Activated naive CD4-positive, alpha-beta T cell treated with anti-CD3 and anti-CD28 coated beads for 36 hours (primary cell): ENCODE measurements at places on chromosomes 12 and 14.
A peak's percentile ranks its signal among the peaks of the same experiment; 100 is the strongest.

DNA sequence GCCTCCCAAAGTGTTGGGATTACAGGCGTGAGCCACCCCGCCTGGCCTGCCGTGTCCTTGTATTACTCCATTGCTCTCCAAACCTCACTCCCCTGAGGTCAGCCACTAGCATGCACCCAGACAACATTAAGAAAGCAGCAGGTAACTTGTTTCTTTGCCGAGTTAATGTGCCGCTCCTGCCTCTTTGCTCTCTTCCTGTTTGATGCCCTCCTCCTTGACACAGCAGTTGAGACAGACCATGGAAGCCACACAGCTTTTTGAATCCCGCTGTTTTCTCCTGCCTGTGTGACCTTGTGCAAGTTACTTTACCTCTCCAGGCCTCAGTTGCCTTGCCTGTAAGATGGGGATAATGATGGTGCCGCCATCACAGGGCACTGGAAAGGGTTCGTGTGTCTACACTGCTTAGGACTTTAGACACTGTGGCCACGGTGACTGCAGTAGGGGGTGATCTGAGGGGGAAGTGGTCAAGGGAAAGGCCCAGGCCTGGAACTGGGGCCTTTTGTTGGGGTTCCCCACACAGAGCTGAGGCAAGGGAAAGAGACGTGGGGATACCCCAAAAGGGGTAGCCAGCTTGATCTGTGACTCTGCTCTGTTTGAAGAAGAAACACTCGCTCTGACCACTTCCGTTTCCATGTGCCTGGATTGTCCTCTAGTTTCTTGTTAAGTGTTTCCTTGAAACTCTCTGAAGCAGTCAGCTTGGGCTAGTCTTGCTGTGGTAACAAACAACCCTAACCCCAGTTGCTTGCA lies 69.3 kb downstream of the RIN3 start:
- peak; percentile 58 for DNase-seq

- DNase-seq, result no peak
These were observed 123.5 kb upstream of the KITLG start for GRCh38 chr12:88703790-88704189.

DNA sequence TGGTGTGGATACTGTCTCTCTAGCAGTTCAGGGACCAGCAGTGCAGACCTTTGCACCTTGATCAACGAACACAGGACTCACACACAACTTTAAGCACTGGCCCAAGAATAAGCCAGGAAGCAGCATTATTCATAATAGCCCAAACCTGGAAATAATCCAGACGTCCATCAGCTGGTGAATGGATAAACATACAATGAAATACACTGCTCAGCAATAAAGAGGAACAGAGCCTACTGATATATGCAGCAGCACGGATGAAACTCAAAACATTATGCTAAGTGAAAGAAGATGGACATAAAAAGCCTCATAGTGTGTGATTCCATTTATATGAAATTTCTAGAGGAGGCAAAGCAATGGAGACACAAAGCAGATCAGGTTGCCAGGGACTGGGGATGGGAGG lies 303.9 kb upstream of the FKBP4 start:
- no peak for DNase-seq

DNA sequence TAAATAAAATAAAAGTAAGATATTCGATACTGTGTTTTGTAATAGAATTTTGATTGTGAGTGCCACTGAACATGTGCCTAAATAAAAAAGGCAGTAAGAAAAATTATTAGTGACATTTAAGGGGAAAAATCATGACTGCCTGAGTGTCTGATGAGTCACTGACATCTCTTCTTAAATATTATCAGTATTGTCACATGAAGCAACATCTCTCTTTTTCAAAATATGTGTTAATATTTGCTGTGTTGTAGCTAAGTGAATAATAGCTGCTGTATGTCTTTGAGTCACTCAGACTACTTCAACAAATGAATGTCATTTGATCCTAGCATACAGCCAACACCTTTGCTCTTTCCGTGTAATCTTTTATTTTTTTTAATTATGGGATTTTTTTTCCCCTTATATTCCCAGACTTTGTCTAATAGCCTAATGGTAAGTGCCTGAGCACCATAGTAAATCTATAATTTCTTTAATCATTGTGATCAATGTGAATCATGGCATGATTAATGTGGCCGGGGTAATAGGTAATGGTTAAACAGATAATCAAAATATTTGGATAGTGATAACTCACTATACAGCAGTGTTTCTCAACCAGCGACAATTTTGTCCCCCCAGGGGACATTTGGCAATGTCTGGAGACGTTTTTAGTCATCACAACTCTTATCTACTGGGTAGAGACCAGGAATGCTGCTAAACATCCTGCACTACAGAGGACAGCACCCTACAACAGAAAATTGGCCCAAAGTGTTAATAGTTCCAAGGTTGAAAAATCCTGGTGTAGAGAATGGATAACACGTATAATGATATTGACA lies 11.7 kb upstream of the OTX2 start:
- DNase-seq, result no peak

GRCh38 chr12:116919247-116919661 lies 8.5 kb downstream of the FBXW8 start:
- DNase-seq, result no peak

- DNase-seq, result no peak
These were observed 38.7 kb downstream of the FAR2 start for GRCh38 chr12:29187756-29188155.

GRCh38 chr12:120183211-120183631 lies 11.3 kb downstream of the GCN1 start:
- no peak for DNase-seq

- no peak for DNase-seq
These were observed 12.5 kb downstream of the TAMALIN start for GRCh38 chr12:52019113-52019770.

DNA sequence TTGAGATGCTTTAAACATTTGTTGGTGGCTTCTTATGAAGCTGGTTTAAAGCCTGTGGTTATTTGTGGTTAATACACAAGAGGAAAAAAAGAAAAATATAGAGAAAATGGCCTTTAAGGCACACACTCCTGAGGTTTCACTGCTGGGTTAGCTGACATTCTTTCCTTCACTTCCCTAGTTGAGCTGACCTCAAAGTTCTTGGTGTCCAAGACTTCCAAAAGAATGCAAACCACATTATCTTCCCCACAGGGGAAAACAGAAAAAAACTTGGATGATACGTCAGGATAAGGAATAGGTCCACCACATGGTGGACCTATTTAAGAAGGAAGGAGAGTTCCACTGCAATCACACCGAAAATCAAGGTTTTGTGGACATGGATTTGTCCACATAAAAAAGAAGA lies 94.3 kb downstream of the SLC25A21 start:
- DNase-seq, result no peak

DNA sequence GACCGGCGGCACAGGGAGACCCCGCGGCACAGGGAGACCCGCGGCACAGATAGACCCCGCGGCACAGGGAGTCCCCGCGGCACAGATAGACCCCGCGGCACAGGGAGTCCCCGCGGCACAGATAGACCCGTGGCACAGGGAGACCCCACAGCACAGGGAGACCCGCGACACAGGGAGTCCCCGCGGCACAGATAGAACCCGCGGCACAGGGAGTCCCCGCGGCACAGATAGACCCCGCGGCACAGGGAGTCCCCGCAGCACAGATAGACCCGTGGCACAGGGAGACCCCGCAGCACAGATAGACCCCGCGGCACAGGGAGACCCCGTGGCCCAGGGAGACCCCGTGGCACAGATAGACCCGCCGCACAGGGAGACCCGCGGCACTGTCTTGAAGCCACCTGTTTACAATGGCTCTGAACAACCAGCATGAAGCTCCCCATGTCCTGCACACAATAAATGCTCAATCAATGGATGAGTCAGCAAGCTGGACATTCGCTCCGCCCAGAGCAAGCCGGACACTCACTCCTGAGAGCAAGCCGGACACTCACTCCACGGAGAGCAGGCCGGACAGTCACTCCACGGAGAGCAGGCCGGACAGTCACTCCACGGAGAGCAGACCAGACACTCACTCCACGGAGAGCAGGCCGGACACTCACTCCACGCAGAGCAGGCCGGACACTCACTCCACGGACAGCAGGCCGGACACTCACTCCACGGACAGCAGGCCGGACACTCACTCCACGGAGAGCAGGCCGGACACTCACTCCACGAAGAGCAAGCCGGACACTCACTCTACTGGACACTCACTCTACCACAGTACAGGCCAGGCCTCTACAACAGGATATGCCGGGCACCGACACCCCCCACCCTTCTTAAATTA lies 121.9 kb downstream of the RFLNA start:
- no peak for DNase-seq

DNA sequence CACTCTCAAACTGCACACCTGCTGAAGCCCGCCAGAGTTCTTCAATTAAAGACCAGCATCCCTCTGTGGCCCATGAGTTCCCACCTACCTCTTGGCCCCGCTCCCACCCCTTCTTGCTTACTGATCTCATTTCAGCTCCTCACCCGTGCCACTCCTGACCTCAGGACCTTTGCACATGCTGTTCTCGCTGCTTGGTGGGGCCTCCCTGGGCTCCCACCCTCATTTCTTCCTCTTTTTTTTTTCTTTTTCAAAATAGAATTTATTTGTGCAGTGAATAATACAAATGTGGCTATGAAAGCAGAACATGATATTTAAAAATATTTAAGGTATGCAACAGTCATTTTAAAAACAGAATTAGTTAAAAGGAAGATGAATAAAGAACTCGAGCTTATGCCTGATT lies 8.5 kb upstream of the SERPINA9 start:
- no peak for DNase-seq

GRCh38 chr14:99677231-99678140 lies 6.6 kb upstream of the CYP46A1 start:
- DNase-seq, result no peak

- no peak for DNase-seq
These were observed 44.6 kb downstream of the HMGA2 start for GRCh38 chr12:65868878-65869277.

DNA sequence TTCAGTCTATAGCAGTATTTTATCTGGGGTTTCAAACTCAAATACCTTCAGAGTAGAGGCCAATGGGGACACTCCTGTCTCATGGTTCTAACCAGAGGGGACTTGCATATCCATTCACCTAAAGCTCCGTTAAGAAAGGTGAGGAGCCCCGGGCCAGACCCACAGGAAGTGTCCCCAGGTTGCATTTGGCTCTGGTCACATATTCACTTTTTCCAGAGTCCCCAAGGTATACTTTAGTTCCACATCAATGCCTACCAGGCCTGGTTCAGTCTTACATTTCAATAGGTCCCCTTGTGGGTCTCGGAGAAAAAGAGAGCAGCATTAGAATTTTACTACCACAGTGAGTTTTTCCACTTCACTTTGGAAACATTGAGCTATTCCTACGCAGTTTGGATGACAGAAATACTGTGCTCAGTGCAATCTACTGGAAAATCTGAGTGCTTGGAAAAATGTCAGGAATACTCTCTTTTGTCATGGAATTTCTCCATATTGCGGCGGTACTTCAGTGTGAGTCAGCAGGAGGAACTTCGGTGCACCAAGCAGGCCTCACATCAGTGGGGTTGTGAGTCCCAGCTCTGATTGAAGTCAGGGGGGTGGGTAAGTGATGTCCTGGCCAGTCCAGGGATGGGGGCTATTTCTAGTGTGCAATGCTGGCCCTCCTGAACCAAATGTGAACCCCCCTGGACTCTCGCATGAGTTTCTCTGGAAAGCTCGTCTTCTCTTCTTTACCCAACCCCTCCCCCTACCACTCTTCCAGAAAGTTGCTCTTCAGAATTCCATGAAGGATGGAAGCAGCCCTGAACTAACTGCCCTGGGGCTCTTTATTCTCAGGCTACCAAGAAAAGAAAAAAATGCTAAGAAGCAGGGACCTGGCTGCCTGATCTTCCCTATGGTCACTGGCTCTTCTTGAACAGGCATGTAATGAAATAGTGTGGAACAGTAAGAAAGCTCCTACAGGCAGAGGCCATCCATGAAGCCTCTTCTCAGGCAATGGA lies 184.7 kb downstream of the PRKCH start:
- DNase-seq, result no peak

GRCh38 chr12:34405286-34406227 lies 383.3 kb downstream of the ALG10 start:
- DNase-seq, result peak; percentile 2

DNA sequence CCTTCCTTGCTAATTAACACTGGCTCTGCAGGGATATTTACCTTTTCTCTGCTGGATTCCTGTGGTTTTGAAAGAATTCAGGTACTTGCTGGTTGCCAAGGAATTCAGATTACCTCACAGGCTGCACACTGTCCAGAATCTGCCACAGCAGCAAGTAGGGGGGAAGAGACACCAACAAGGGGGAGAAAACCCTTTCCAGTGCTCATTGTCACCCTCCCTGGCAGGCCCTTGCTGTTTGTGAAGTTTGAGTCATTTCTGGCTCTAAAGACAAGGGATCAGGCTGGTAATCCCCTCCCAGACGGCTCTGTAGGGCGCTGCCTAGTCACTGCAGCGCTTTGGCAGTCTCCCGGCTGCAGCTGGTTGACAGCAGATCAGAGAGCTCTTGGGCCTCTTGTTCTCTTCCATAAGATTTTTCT lies 50.8 kb downstream of the TTLL5 start:
- peak; percentile 27 for DNase-seq

DNA sequence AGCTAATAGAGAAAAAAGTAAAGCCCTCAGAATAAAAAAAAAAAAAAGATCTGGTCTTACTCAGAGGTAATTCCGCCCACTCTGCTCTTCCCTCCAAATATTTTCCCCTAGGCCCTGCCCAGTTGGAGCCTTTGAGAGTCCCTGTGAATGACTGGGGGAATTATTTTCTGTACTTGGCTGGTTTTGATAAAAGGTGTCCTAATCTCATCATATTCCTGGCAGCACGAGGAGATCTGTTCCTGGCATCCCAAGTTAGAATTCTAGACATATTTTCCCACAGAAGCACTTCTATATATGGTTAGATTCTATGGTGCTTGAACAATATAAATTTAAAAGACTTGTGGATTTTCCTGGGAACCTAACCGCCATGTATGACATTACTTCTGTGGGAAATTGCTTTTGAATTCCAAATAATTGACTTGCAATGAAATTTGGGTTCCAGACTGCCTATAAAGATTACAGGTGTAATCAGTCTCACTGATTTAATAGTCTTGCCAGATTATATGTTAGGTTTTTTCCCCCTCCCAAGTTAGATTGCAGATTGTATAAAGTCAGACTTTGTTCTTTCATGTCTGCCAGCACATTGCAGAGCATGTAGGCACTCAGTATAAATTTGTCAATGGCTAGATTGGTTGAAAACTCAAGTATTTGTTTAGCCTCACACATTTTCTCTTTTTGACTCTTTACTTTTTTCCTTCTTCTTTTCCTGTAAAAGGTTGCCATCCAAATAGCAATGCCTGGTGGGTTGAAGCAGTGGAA lies 12.3 kb downstream of the GPX2 start:
- no peak for DNase-seq

DNA sequence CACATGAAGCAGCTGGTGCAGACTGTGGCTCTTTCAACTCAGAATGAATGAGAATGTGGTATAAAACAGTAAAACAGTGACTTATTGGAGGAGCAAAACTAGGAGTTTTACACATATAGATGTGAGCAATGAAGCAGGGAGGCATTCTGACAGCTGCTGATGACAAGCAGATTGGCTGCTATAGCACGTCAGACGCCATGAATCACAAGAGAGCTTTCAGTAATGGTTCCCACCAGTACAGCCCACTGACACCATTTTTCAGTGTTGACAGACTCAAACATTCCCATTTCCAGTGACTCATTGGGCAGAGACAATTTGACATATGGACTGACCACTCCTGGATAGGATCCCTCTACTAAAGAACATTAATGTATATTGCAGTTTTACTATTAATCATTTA lies 24.6 kb upstream of the FSCB start:
- no peak for DNase-seq

GRCh38 chr12:52037248-52037861 lies 13.9 kb upstream of the NR4A1 start:
- no peak for DNase-seq

GRCh38 chr12:11894890-11895289 lies 175.8 kb upstream of the BCL2L14 start:
- no peak for DNase-seq

GRCh38 chr14:56180754-56181542 lies 62.7 kb downstream of the PELI2 start:
- DNase-seq, result no peak
